ENCODE measurements at places on chromosomes 5 and 9. TPM values are rescaled to one million over a fixed set of nuclear protein-coding genes. Genes with fewer than 3 reads are reported as not detected.

- no peak for DNase-seq
These were observed 3.2 kb downstream of the ZNF131 start for GRCh38 chr5:43123887-43124286.

GRCh38 chr9:103041961-103042360, 46.8 kb downstream of the CYLC2 start:
- DNase-seq, result no peak

GRCh38 chr9:110444911-110445310, 107.2 kb upstream of the TXNDC8 start:
- DNase-seq, result no peak

Gene TMOD1
- total RNA-seq, result 0.47 TPM

Gene LRRC19
- not detected for total RNA-seq

DNA sequence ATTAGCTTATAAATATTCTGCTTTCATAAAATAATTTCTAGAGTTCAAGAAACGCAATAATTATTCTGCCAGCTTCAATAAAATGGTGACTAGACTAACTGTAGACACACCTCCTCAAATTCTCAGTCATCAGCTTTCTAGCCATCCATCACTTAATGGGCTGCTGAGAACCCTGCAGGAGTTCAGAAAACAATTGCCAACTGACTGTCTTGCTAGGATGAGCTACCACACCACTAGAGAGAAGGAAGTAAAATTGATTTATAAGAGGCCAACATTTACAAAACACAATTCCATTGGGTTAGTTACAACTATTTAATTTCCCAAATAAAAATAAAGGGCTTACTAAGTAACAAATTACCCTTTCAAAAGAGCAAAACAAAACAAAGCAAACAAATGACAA, 126.5 kb upstream of the PAPPA start:
- no peak for DNase-seq

Gene BTNL9
- total RNA-seq, result not detected

Gene ZFP2
- total RNA-seq, result 0.49 TPM

Gene CCDC183
- 3.0 TPM for total RNA-seq

Gene IL13
- total RNA-seq, result not detected

Gene SLIT3
- total RNA-seq, result not detected

GRCh38 chr5:31186672-31187267, 6.7 kb upstream of the CDH6 start:
- DNase-seq, result peak; percentile 4

DNA sequence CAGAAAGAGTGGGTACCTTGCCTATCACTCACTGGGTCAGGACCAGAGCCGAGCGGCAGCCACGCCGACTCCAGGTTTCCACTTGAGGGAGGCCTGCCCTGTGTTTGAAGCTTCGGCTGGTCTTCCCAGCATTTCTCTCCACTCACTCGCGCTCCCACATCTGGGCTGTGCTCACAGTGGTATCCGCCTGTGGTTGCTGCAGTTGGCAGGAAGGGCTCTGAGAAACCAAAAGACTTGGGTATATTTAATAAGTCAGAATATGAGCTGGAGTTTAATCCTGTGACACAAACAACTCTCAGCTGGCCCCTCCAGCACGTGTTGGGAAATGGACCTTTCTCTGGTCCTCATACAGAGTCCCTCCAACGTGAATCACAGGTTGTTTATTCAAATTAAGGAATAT, 70.9 kb downstream of the SPRY4 start:
- DNase-seq, result no peak

GRCh38 chr5:181223058-181223728, at the start of gene TRIM41:
Gene TRIM41, plus strand, starts transcription at chr5:181223281. Its CDS starts 719 bp downstream, at chr5:181224000.
- peak; percentile 97 for DNase-seq
